Motor neuron (in vitro differentiated cells): ENCODE measurements at places on chromosomes 16 and 17. TPM values are rescaled to one million over a fixed set of nuclear protein-coding genes. Genes with fewer than 3 reads are reported as not detected.
A peak's percentile ranks its signal among the peaks of the same experiment; 100 is the strongest.

DNA sequence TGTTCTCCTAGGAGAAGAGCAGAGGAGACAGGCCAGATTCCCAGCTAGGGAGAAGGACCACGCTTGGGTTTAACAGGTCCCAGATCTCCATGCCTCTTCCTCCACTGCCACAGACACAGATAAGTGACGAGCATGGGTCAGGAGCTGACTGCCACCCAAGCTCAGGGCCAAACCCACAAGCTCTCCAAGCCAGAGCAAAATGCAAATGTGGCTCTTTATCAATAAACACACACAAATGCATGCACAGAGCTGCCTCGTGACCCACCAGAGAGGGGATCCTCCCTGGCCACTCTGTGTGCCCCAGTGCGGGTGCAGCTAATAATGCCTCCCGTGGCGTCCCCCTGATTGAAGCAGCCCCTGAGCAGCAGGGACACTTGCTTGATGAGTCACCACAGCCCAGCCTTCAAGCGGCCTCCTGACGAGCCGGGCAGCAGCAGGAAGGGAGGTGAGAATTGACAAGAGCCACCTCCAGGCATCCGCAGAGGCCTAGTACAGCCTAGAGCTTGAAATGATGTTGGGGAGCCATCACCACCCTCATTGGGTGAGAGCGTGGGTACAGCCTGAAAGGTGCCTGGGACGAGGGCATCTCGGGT, 143.9 kb downstream of the CCDC182 start:
- peak; percentile 73 for ATAC-seq

DNA sequence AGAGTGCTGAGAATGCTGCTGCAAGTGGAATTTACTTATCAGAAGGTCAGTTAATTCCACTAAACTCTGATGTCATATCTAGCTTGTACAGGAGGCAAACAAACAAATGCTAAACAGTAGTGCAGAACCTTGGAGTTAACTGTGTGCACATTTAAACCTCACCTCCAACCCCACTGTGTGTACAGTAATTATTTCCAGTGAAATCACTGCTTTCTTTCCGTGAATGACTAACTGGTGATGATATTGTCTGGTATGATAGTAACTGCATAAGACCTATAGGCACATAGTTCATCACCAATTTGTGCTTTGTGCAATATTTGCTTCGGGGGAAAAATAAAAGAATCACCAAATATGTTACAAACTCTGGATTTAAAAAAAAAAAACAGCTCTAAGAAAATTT, 492.5 kb upstream of the HSBP1 start:
- no peak for ATAC-seq

DNA sequence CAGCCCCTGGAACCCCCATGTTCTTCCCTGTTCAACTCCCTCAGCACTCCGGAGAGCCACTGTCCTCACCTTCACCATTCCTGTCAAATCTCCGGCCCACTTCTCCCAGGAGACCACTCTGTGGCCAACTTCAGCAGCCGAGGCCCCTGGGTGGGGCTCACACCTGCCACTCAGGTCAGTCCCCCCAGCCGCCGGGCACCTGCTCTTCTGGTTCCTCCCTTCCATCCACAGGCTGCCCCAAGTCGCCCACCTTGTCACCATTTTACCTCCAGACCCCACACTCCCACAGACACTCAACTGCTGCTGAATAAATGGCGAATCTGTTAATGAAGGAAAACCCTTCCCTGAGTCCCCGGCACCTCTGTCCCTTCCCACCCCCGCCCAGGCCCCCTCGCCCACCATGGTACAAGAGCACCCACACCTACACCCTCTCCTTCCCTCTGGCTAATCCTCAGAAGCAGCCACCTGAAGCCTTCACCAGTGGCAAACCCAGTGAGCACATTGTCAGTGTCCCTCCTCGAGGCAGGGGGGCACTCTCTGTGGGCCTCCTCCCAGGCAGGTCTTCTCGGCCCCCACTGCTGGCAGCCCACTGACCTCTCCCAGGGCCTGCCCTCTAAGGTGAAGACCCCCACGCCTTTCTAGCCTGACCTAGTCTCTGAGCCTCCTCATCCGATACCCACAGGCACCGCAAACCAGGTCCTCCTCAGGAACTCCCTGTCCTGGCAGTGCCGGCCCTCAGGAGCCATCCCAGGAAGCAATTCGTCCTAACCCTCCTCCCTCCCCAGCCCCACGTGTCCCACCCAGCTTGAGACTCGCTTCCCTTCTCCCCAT, 8.2 kb downstream of the CANT1 start:
- no peak for ATAC-seq

DNA sequence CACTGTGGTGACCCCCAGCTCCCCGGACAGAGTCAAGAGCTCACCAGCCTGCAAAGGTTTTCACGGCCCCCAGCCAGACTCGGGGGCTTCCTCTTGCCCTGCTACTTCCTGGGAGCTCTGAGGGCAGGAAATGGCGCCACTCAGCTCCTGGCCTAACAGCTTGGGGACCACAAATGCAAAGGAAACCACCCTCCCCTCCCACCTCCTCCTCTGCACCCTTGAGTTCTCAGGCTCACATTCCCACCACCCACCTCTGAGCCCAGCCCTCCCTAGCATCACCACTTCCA, 375 bp upstream of the SPN start:
- no peak for ATAC-seq

DNA sequence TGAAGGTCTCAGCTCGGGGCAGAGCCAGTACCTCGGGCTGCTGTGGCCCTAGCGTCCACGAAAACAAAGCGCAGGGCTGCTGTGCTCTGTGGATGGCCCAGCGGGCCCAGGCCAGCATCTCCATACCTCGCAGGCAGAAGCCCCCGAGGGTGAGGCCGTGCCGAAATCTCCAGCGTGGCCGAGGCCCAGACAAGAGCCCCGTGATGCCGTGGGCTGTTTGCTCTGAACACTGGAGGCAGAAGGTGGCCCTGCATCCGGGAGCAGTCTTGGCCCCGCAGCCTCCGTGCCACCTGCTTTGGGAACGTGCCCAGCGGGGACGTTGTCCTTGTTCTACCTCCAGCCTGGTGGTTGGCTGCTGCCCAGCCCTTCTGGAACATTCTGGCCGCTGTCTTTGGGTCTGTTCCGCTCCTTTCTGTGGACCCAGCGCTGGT, 121.4 kb downstream of the BANP start:
- ATAC-seq, result no peak

DNA sequence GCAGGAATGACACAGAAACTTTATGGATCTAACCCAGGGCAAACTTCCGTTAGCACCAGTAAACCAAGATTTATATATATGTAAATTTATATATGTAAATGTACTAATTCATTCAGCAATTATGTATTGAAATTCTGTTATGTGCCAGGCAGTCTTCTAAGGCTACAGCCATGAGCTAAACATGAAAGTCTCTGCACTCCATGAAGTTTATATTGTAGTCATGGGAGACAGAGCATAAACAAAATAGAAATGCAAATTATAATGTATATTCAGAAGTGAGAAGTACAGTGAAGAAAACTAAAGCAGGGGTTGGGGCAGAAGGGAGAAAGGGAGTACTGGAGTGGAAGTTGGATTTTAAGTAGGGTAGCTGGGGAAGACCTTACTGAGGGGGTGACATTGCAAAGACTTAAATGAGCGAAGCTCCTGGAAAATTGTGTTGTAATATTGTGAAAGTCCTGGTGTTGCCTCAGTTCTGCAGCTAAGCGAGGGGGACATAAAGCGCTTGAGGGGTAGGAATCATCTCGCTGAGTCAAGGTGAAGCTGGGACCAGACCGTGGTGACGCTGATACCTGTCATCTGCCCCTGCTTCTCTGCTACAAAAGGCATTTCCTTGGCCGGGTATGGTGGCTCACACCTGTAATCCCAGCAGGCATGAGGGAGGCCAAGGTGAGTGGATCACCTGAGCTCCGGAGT, 64.8 kb downstream of the YPEL2 start:
- ATAC-seq, result no peak

DNA sequence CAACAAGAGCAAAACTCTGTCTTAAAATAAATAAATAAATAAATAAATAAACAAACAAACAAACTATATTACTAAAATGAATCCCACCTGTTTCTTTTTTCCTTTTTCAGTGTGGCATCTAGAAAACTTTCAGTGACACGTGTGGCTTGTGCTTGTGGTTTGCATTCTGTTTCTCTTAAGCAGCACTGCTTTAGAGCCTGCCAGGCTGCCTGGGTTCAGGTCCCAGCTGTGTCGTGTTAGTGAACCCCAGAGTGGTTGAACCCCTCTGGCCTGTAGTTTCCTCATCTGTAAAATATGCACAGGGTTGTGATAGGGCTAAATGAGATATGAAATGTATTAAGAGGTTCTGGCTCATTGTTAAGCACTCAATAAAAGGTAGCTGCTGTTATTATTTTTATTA, 12.1 kb upstream of the EPN3 start:
- ATAC-seq, result no peak

Gene TBC1D3E
- not detected in 2 replicates for total RNA-seq

Gene DHX58
- total RNA-seq, result 5.1 and 5.9 TPM in 2 replicates

Gene MT1E
- 3.3 and 10.6 TPM in 2 replicates for total RNA-seq
